Stimulated activated CD8-positive, alpha-beta memory T cell treated with anti-CD3 and anti-CD28 coated beads, Interleukin-2, amount 100 ng/mL, for 48 hours (primary cell): ENCODE measurements at places on chromosomes 1 and 21.

- DNase-seq = no peak
Observed at GRCh38 chr1:20401405-20402010, 84.5 kb downstream of the CAMK2N1 start.

DNA sequence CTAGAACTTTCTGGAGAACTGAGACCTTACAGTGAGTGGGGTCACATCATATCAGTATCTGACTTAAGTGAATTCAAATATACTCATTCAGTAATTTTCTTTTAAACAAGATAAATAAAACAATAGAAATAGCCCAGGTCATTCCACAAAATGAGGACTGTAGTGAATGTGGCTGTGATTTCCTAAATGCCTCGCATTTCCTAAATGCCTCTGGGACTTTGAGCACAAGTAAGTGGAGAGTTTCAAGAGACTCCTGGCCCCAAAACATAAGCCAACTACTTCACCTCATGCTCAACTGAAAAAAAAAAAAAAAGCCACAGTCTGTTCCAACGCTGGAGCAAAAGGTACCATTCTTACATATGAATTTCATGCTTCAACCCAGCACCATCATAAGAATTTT is 81.5 kb downstream of the ZNF281 start:
- DNase-seq = no peak

DNA sequence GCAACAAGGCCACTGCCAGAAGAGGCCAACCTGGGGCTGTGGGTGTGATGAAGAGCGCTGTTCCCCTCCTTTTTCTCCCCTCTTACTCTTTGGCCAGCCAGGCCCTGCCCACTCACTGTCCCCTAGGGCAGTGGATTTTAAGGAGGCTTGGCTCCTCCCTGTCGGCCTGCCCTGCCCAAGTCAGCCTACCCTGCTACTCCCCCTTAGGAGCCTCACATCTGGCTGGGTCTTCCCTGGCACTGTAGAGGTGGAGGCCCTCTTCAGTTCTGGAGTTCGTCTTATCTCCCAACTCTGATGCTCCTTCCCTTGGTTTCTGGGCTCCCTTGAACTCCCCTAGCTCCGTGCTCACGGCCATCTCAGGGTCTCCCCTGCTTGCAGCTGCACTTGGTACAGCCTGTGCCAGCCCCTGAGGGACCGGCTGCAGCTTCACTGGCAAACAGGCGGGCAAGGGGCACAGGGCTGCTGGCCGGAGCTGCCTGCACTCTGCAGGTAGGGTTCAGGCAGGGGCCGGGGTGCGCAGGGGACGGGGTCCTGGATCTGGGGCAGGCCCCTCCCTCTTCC is 4.0 kb downstream of the AMPD2 start:
- no peak for DNase-seq

GRCh38 chr1:210483821-210484220 is 155.1 kb downstream of the HHAT start:
- no peak for DNase-seq

DNA sequence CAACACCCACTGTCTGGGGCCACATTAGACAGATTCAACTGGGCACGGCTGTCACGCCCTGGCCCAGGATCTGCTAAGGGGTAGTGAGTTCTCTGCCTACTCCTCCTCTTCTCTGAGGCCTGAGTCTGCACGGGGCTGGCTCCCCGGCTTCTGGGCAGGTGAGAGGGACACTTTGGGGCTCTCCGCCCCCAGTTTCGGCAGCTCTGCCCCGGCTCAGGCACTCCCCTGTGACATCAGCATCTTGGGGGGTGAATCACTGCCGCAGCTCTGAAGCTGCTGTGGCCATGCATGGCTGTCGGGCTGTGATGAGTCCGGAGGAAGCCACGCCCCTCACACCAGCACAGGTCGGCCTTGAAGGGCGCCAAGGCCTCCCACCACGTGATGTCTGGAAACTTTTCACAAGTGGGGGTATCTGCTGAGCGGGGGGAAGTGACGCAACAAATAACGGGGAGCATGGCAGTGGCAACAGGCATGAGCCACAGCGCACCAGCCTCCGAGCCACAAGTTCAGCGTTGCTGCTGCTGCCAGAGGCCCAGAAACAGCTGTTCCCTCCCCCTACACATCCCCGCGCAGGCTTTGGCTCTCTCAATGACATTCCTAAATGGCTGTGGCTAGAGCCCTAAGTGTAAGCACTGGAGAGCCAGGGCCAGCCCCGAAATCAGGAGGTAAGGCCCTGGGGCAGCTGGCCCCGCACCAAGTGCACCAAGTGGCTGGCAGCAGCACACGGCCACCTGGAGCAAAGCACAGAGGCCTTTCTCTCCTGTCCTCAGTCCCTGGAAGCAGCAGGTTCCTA is 26.3 kb downstream of the ZBTB17 start:
- DNase-seq = peak; percentile 88

GRCh38 chr1:219837994-219838294 is 90.4 kb downstream of the SLC30A10 start:
- DNase-seq = no peak

GRCh38 chr1:101267082-101267481 is 30.3 kb downstream of the S1PR1 start:
- no peak for DNase-seq

DNA sequence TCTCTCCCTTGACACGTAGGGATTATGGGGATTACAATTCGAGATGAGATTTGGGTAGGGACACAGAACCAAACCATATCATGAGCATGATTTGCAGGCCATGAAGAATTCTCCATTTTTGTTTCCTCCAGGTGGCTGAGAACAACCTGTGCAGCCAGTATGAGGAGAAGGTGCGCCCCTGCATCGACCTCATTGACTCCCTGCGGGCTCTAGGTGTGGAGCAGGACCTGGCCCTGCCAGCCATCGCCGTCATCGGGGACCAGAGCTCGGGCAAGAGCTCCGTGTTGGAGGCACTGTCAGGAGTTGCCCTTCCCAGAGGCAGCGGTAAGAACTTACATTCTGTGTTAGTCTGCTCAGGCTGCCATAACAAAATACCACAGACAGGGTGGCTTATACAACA is 9.7 kb downstream of the MX1 start:
- DNase-seq = no peak
